Ascending aorta (tissue), 2 donors: ENCODE measurements at places on chromosomes 11 and 22. TPM values are rescaled to one million over a fixed set of nuclear protein-coding genes. Genes with fewer than 3 reads are reported as not detected.

GRCh38 chr11:2325719-2326118, 23.9 kb downstream of the TSPAN32 start:
- no peak for DNase-seq

Gene APOL1
- 30.1 TPM for total RNA-seq

DNA sequence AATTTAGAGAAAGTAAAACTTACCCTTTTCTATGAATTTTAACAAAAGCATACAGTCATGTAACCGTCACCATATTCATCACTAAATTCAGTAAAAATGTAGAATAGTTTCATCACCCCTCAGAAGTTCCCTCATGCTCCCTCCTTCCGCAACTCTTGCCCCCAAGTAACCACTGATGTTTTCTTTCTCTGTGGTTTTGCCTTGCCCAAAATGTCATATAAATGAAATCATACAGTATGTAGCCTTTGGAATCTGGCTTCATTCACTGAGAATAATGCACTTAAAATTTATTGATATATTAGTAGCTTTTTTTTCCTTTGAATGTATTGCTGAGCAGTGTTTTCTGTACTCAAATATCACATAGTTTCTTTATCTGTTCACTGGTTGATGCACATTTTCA, 60.1 kb downstream of the DCUN1D5 start:
- DNase-seq: no peak

- no peak for DNase-seq
Measured at GRCh38 chr11:116642902-116643301, 129.9 kb downstream of the BUD13 start.

DNA sequence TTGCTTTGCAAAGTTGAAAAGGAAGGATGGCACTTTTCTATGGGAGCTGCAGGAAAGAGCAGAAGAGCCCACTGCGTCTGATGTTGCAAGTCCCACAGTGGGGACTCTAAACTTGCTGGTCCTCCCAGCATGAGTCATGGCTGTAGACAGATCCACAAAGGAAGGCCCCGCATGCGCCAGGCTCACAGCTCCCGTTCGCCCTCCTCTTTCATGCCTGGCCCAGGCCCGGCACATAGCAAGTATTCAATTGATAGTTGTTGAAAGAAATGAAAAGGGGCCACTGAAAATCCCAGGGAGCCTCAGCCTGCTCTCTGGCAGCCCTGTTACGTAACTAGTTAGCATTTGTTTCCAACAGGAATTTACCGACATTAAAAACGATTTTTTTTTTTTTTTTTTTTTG, 18.9 kb downstream of the AP1B1 start:
- DNase-seq: peak; percentile 18

DNA sequence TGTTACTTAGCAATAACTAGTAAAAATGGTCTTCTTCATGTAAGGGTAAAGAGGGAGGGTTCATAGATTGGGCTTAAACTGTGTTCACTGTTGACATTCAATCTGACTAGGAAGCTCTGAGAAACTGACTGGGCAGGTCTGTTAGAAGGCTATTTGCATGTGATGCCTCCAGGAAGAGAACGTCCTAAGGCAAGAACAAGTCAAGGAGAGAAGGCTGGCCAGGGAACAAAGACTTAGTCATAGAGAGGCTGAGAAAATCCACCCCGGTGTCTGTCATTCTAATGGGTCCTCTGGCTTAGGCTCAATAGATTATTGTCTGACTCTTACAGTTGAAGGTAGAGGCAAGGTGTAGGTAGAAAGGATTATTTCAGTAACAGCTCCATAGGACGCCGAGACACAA, 50.3 kb upstream of the CD44 start:
- DNase-seq: no peak

DNA sequence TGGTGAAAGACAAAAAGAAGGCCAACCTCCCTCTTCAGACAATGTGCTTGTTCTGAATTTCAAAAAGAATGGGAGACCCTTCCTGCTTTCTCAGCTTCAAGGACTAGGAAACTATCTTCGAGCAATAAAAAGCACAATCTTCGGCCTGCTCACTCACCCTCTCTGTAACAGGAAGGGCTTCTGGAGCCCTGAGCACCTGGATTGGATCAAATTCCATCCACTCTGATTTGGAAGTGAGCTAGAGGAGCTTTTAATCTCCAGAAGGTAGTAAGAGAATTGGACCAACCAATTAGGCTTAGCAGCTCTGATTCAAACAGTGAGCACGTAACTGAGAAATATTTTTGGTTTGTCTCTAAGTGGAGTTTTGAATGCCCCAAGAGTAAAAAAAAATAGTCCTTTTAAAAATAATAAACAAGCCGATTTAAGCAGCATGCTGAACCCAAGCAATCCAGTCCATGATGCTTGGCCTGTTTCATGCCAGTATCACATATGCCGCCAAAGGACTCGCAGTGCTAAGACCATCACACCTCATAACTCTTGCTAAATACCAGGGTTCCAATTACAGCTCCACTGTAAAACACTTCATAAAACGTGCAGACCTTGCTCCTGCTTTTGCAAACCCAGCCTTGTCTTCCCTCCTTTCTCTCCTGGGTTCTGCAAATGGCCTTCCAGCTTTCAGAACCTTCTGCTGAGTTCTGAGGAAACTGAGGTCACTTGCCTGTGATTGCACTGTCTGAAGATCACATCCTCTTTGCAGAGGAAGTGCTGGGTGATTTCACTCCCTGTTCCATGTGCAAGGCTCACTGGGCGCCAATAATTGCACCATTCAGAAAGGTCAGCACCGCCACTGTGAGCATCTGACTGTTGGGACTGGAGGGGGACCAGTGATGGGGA, 74.4 kb downstream of the SLC1A2 start:
- no peak for DNase-seq
